Activated T-helper 1 cell treated with anti-CD3 and anti-CD28 coated beads, Interleukin-2, amount 50 U/mL, for 16 hours (primary cell): ENCODE measurements at places on chromosomes 5 and 9.

- no peak for DNase-seq
Observed at GRCh38 chr5:178586396-178586795, 3.8 kb downstream of the COL23A1 start.

GRCh38 chr9:124271660-124272059, 13.9 kb downstream of the NEK6 start:
- no peak for DNase-seq

- no peak for DNase-seq
Observed at GRCh38 chr5:91007251-91007650, 375.9 kb downstream of the ARRDC3 start.

GRCh38 chr9:120350596-120350995, 229.4 kb downstream of the CDK5RAP2 start:
- DNase-seq: no peak

GRCh38 chr9:137761793-137762192, 115.8 kb upstream of the CACNA1B start:
- DNase-seq: no peak

GRCh38 chr9:1978941-1979340, 36.2 kb upstream of the SMARCA2 start:
- no peak for DNase-seq

DNA sequence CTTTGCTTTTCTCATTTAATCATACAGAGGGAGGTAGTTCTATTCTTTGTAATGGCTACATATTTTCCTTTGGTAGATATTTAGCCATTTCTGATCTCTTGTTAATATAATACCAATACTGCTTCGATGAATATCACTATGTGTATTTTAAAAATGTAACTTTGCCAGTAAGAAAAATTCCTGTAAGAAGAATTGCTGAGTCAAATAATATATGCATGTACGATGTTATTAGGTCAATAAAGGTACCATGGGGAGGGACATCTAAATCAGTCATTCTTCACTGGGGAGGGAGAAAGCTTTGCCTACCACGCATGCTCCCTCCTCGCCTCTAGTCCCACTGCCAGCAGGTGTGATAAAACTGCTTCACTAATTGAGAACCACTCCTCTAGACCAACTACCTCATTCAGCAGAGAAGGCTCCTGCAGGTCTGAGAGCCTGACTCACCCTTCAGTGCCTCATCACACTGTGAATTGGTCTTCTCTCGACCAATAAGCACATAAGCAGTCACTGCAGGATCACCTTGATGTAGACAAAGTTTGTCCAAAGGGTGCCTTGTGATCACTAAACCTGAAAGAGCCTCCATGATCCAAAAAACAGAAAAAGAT, 56.1 kb upstream of the TBCA start:
- DNase-seq: no peak
